Activated naive CD8-positive, alpha-beta T cell treated with anti-CD3 and anti-CD28 coated beads for 36 hours (primary cell): ENCODE measurements at places on chromosomes 6 and 20. TPM values are rescaled to one million over a fixed set of nuclear protein-coding genes. Genes with fewer than 3 reads are reported as not detected.

The CCDC170 gene
- not detected for total RNA-seq

The FAM209B gene
- not detected for total RNA-seq

The PSMA7 gene
- total RNA-seq, result 362 TPM

The CEP162 gene
- 6.8 TPM for total RNA-seq

The ATP6V1G2 gene
- 1.5 TPM for total RNA-seq

GRCh38 chr20:38873050-38873581 is 53.1 kb upstream of the FAM83D start:
- DNase-seq, result peak; percentile 86
- peak overlapping the region; percentile 58 for H3K4me3 ChIP-seq
- no peaks in the 10 kb centered on the region for H3K27me3 ChIP-seq
- peak overlapping the region; percentile 94 for H3K27ac ChIP-seq
- H3K36me3 ChIP-seq, result peaks cover 31% of the 10 kb centered on the region

- peaks cover 6% of the 10 kb centered on the region for H3K27me3 ChIP-seq
- no peak overlapping the region for H3K27ac ChIP-seq
- no peaks in the 10 kb centered on the region for H3K4me1 ChIP-seq
- DNase-seq, result no peak
- H3K36me3 ChIP-seq, result no peaks in the 10 kb centered on the region
- no peak overlapping the region for H3K4me3 ChIP-seq
Measured at GRCh38 chr20:19907326-19908056, 109.7 kb upstream of the NAA20 start.

GRCh38 chr20:44719841-44720240 is 4.7 kb downstream of the CCN5 start:
- no peak overlapping the region for H3K4me3 ChIP-seq
- H3K27ac ChIP-seq, result no peak overlapping the region
- H3K36me3 ChIP-seq, result no peaks in the 10 kb centered on the region
- no peak for DNase-seq

GRCh38 chr20:57261457-57262251 is 4.8 kb downstream of the BMP7 start:
- H3K36me3 ChIP-seq, result no peaks in the 10 kb centered on the region
- H3K4me1 ChIP-seq, result peaks cover 5% of the 10 kb centered on the region
- H3K27me3 ChIP-seq, result peaks cover 83% of the 10 kb centered on the region
- no peak overlapping the region for H3K27ac ChIP-seq

The TINAG gene
- total RNA-seq, result not detected

DNA sequence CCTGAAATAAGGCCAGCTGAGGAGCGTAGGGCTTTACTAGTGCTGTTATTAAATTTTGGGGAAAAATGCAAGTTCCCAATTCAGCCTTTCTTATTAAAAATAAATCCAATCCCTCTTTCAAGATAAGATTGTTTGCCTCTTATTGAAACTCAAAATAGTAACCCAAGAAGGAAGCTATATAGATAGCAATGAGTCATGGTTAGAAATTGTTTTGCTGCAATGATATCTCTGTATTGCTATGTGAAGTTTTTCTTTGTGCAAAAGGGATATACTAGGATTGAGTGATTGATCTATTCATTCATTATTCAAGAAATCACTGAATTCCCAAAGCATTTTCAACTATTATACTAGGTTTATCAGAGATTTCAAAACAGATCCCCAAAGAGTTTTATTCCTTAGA is 93.0 kb upstream of the HDAC2 start:
- no peaks in the 10 kb centered on the region for H3K4me1 ChIP-seq
- H3K27ac ChIP-seq, result no peak overlapping the region
- no peak for DNase-seq
- no peak overlapping the region for H3K4me3 ChIP-seq
- peaks cover 17% of the 10 kb centered on the region for H3K27me3 ChIP-seq
- H3K36me3 ChIP-seq, result no peaks in the 10 kb centered on the region

DNA sequence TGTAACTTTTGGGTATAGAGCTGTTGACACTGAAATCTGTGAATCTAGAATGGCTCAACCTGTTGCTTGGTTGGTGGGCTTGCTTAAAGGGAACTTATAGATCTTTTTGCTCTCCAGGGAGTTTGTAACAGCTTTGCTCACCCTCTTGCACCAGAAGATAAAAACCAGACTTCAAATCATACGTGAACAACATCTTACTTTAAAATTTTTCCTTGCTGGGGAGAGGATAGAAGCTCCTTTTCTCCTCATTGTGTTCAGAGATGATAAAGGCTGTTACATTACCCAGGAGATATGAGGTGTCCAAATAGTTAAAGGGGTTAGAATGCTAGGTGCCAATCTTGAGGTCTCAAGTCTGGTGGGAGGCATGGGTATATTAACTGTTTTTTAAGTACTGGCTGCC is 46.8 kb downstream of the RALGAPB start:
- H3K27ac ChIP-seq, result no peak overlapping the region
- no peak for DNase-seq
- H3K4me3 ChIP-seq, result no peak overlapping the region
- H3K27me3 ChIP-seq, result no peaks in the 10 kb centered on the region

DNA sequence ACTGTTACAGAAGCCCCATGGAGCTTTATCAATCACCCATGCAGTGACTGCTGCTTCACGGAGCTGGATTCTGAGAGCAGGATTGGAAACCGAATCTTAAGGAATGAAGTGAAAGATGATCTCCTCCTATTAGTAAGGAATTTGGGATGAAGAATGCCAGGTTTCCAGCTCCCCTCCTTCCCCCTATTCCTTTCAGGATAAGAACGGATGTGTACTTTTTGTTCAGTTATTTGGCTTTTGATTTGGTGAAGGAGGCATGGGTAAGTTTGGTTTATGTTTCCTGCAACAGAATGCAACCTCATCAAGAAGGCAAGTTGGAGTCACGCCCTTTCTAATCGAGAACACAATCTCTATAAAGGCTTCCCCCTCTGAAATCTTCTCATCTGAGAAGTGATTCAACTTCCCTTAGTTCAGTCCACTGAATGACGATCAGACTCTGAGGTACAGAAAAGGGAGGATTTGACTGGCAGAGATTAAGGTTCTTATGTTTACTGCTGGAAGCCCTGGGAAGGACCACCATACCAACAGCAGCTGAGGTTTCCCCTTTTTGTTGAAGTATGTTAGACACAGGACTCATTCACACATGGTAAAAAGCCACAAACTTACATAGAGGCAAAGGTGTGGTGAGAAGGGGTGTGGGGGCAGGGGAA is 5.5 kb downstream of the ELMO2 start:
- no peaks in the 10 kb centered on the region for H3K27me3 ChIP-seq
- H3K36me3 ChIP-seq, result peaks cover 8% of the 10 kb centered on the region
- peaks cover 62% of the 10 kb centered on the region for H3K4me1 ChIP-seq
- peak overlapping the region; percentile 86 for H3K27ac ChIP-seq
- H3K4me3 ChIP-seq, result peak overlapping the region; percentile 71
- no peak for DNase-seq

DNA sequence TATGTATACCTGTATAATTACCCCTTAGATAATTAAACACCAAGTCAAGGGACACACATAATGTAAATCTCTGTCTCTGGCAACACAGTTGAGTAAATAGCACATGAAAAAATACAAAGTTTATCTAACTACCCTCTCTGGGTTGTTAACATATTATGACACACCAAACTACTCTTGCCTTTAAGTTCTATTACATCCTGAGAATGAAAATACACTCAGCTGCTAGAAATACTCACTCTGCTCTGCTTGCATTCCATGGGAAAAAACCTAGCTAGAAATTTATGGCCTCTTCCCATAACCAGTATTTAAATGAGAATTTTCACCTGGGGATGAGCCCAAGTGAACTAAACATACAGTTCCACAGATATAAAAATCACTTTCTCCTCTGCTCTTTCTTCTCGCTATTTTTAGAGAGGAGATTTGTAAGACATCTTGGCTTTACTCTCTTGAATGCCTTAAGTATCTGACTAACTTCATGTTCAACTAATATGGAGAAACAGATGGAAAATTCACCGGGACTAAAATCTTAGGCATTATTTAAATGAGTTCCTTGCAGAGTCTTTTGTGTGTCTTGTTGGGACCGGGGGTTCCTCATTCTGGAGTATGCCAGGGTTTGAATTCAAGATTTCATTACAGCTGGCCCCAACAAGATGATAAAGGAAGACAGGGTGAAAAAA is 140.9 kb downstream of the GJA10 start:
- H3K36me3 ChIP-seq, result peaks cover 78% of the 10 kb centered on the region
- H3K27me3 ChIP-seq, result no peaks in the 10 kb centered on the region
- H3K4me1 ChIP-seq, result peaks cover 54% of the 10 kb centered on the region
- no peak overlapping the region for H3K4me3 ChIP-seq
- peak overlapping the region; percentile 78 for H3K27ac ChIP-seq

DNA sequence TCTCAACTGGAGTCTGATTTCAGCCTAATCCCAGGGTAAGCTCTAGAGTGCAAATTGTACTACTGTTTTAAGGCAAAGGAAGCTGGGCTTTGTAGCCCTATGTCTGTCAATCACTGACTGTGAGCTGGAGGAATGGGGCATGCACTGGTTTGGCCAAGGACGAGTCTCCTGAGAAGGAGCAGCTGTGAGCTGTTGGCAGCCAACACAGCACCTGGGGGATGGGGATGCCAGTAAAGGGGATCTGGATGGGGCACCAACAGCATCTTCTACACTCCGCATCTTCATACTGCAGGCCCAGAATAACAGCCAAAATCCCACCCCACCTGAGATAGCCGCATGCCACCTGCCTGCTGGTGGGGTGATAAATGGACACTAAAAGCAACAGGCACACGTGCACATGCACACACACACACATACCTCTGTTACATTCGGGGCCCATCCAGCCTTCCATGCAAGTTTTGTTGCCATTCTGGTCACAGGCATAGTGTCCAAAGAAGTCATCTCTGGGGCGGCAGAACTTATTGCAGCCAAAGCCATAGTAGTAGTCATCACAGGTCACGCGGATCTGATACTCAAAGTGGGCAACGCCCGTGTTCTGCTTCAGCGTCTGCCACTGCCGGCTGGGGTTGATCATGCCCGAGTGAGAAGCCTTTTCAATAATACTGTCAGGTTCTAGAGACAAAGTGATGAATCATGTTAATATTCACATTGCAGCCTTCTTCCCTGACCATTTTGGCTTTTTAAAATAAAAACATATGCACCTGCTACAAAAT is 15.6 kb downstream of the JAG1 start:
- H3K4me1 ChIP-seq, result no peaks in the 10 kb centered on the region
- peaks cover 32% of the 10 kb centered on the region for H3K27me3 ChIP-seq
- H3K27ac ChIP-seq, result no peak overlapping the region
- no peaks in the 10 kb centered on the region for H3K36me3 ChIP-seq
- DNase-seq, result no peak
